Jurkat, Clone E6-1 (cell line): ENCODE measurements at places on chromosomes 2 and 18.

DNA sequence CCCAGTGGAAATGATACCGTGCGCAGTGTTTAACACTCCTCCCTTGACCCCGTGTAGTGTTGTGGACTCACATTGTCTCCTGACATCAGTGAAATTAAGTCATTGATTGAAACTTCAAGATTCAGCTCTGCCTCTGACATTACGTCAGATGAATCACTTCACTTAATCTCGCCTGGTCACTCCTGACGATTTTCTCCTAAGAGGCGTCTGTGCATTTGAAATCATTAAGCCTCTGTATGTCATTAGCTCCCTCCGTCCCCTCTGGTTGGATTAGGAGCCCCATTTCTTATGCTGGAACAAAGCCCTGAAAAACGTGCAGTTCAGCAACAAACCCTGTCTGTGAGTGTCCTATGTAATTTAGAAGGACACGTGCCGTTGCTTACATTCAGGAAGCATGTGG, 36.7 kb upstream of the CNGA3 start:
- no peak for DNase-seq

DNA sequence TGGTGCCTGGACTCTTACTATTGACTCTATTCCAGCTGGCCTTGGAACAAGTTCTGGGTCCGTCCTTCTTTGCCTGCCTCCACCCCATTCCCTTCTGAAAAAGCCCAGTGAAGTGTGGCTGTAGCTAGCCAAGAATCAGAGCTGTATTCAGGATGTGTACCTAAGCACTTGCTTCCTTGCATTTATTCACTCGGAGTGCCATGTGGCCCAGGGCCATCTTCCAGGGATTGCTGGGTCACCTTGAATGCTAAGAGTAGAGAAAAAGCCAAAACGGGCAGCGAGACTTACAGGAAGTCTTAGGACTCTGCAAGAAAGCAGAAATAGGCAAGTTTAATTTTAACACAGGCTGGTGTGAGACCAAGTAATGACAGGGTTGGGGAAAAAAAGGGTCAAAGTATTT, 4.1 kb downstream of the ITGA6 start:
- no peak for DNase-seq

- DNase-seq: no peak
These were observed 877 bp downstream of the INHBB start for GRCh38 chr2:120346667-120347358.

DNA sequence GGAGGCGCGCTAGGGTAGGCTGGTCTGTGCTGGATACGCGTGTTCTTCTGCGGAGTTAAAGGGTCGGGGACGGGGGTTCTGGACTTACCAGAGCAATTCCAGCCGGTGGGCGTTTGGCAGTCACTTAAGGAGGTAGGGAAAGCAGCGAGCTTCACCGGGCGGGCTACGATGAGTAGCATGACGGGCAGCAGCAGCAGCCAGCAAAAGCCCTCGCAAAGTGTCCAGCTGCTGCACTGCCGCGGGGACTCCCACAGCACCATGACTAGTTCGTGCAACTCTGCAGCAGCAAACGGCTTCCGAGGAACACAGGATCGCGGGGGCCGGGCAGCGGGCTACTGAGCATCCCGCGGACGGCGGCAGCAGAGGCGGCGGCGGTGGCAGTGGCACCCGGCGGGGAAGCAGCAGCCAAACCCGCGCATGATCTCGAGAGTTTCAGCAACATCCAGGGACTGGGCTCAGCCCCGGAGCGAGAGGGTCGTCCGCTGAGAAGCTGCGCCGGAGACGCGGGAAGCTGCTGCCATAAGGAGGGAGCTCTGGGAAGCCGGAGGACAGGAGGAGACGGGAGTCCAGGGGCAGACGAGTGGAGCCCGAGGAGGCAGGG, 368 bp downstream of the TMEFF2 start:
- DNase-seq: no peak

DNA sequence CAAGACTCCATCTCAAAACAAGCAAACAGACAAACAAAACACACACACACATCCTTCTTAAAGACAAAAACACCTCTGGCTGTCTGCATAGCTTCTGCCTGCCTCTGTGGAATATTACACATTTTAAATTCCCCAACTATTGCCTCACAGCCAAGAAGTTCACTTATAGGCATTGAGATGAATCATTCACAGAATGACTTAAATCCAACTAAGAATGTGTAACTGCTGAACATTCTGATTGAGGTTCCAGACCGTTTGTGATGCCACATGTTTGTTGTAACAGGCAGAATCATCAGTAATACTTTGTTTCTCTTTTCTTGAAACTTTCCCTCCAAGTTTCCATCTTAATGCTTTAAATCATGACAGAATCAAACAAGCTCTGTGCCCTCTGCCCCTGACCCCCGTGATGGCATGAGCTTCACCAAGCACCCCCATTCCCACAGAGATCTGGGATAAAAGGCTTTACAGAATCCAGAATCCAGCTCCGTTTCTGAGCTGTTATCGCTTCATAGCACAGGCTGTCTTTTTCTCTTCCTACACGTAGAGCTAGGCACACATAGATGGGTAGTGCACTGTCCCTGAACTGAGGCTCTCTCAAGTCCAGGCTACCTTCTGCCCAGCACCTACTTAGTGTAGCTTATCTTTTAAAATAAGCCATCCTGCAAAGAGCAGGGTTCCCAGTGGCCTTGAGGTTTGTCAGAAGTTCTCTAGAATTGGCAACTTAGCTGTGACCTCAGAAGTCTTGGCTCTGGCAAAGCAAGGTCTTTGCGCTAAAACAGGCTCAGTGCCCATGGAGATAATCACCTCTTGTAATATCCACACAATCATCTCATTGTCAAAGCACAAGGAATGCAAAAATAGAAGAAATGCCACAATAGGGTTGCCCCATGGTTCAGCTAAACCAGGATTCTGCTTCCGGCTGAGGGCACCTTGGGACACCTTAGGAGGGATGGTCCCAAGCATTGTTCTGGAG, 32.9 kb downstream of the EPAS1 start:
- DNase-seq: no peak

- no peak for DNase-seq
These were observed 4.1 kb upstream of the RMP24 start for GRCh38 chr18:35968278-35968880.
